Activated CD4-positive, alpha-beta memory T cell treated with anti-CD3 and anti-CD28 coated beads, Interleukin-2, amount 10 ng/mL, durations not matched to agents 7 days and 5 days (primary cell): ENCODE measurements at places on chromosomes 12 and 14. TPM values are rescaled to one million over a fixed set of nuclear protein-coding genes. Genes with fewer than 3 reads are reported as not detected.

GRCh38 chr12:131379738-131380137 is 331.2 kb upstream of the SFSWAP start:
- no peak overlapping the region for H3K27ac ChIP-seq
- no peaks in the 10 kb centered on the region for H3K27me3 ChIP-seq
- no peak for DNase-seq
- no peak overlapping the region for H3K4me3 ChIP-seq

The MEG3 gene
- not detected for total RNA-seq

GRCh38 chr12:11755302-11755930 is 105.9 kb downstream of the ETV6 start:
- DNase-seq, result no peak
- H3K36me3 ChIP-seq, result peaks cover 46% of the 10 kb centered on the region
- H3K4me3 ChIP-seq, result no peak overlapping the region
- peaks cover 9% of the 10 kb centered on the region for H3K4me1 ChIP-seq
- H3K27ac ChIP-seq, result no peak overlapping the region
- no peaks in the 10 kb centered on the region for H3K27me3 ChIP-seq

GRCh38 chr12:51429700-51430099 is 5.1 kb downstream of the SLC4A8 start:
- H3K4me3 ChIP-seq, result no peak overlapping the region
- H3K27me3 ChIP-seq, result peaks cover 11% of the 10 kb centered on the region
- H3K36me3 ChIP-seq, result no peaks in the 10 kb centered on the region
- no peak overlapping the region for H3K27ac ChIP-seq
- no peak for DNase-seq

- H3K27me3 ChIP-seq, result peaks cover 2% of the 10 kb centered on the region
Measured at GRCh38 chr12:59084511-59085375, 164.4 kb upstream of the LRIG3 start.

DNA sequence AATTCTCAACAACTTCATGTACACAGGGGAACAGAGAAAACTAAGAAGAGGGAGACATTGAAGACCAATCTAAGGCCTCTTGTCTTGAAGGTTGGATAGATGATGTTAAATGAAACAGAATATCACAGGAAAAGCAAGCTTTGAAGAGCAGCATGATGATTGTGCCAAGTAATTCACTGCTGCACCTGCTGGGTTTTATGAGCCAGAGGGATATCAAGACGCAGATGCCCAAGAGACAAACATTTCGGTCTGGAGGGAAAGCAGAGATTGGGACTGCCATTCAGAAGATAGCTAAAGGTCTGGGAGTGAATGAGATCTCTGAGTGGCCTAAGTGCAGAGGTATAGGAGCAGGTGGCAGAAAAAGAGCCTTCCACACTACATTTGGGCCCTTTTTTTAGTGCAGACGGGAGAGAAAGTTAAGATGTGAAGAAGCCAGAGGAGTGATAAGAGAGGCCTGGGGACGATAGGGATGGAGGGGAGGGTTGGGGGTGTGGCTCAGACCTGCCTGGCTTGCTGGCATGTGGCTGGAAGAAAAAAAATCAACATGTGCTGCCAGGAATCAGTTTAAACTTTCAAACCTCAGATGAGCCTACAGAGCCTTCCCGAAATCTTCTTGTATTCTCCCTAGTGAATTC is 200.6 kb downstream of the AEBP2 start:
- H3K27me3 ChIP-seq, result no peaks in the 10 kb centered on the region
- DNase-seq, result no peak
- H3K4me3 ChIP-seq, result no peak overlapping the region
- no peaks in the 10 kb centered on the region for H3K36me3 ChIP-seq
- H3K27ac ChIP-seq, result no peak overlapping the region

DNA sequence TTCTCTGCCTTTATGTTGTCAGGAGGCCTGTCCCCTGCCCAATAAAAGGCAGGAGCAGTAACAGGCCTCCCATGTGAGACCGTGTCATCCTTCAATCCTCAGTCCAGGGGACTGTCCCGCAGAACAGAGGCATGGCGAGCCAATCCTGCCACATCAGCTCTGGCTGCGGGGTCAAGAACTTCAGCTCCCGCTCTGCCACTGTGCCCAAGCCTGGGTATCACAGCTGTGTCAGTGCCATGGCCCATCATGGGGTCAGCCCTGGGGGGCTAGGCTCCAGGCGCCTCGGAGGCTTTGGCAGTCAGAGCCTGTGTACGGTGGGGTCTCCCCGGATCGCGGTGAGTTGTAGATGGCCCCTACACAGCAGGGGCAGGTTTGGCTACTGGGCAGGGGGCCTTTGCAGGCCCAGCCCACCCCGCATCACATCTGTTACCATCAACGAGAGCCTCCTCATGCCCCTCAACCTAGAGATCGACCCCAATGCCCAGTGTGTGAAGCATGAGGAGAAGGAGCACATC is 19.9 kb upstream of the KRT83 start:
- DNase-seq, result no peak
- H3K27ac ChIP-seq, result no peak overlapping the region
- peaks cover 20% of the 10 kb centered on the region for H3K27me3 ChIP-seq
- peaks cover 8% of the 10 kb centered on the region for H3K4me1 ChIP-seq
- H3K4me3 ChIP-seq, result no peak overlapping the region

The PPFIA2 gene
- total RNA-seq, result not detected

DNA sequence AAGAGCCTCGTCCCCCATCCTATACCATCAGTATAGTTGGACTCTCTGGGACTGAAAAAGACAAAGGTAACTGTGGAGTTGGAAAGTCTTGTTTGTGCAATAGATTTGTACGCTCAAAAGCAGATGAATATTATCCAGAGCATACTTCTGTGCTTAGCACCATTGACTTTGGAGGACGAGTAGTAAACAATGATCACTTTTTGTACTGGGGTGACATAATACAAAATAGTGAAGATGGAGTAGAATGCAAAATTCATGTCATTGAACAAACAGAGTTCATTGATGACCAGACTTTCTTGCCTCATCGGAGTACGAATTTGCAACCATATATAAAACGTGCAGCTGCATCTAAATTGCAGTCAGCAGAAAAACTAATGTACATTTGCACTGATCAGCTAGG is 13.6 kb downstream of the ARHGAP5 start:
- no peak for DNase-seq
- no peak overlapping the region for H3K4me3 ChIP-seq
- peaks cover 39% of the 10 kb centered on the region for H3K36me3 ChIP-seq
- H3K27ac ChIP-seq, result no peak overlapping the region
- peaks cover 6% of the 10 kb centered on the region for H3K4me1 ChIP-seq

DNA sequence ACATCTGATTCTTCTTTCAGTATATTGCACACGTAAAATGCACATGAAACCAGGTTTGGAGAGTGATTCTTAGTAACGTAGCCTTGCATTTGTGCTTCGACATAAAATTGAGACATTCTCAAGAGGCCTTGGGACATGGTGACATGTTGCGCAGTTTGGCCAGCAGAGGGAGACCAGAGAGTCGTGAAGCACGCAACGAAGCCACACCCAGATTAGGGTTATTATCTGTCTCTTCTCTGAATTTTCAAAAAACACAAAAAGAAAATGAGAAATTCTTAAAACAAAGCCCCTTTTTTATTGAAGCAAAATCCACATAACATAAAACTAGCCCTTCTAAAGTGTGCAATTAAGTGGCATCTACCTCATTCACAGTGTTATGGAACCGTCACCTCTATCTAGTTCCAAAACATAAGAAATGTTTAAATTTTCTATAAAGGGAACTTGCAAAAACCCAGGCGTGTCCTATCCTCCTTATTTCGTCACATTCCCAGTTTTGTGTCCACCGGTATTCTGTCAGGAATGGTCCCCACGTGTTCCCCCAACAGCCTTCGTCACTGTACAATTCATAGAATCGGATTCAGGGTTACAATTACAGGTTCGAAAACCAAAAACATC is 108.8 kb upstream of the ATF7IP start:
- DNase-seq, result peak; percentile 83
- peaks cover 28% of the 10 kb centered on the region for H3K36me3 ChIP-seq
- H3K27ac ChIP-seq, result peak overlapping the region; percentile 100
- no peaks in the 10 kb centered on the region for H3K27me3 ChIP-seq

DNA sequence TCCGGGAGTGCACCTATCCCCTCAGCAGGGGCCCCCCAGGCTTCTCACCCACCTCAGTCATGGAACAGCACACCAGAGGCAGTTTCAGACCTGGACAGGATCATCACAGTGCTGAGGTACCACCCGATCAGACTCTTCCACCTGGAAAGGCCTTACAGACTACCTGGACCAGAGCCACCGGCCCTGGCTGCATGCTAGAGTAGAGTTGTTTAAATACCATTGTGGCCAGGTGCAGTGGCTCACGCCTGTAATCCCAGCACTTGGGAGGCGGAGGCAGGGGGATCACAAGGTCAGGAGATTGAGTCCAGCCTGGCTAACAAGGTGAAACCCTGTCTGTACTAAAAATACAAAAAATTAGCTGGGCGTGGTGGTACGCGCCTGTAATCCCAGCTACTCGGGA is 61.5 kb downstream of the TSPAN11 start:
- H3K4me3 ChIP-seq, result no peak overlapping the region
- H3K27me3 ChIP-seq, result no peaks in the 10 kb centered on the region
- H3K27ac ChIP-seq, result no peak overlapping the region
- H3K36me3 ChIP-seq, result no peaks in the 10 kb centered on the region

GRCh38 chr12:28899951-28900350 is 249.1 kb upstream of the FAR2 start:
- H3K27ac ChIP-seq, result no peak overlapping the region
- H3K36me3 ChIP-seq, result no peaks in the 10 kb centered on the region
- no peak overlapping the region for H3K4me3 ChIP-seq
- H3K4me1 ChIP-seq, result no peaks in the 10 kb centered on the region
- no peak for DNase-seq

GRCh38 chr12:9244894-9245293 is 36.7 kb upstream of the PZP start:
- peaks cover 31% of the 10 kb centered on the region for H3K4me1 ChIP-seq
- peak; percentile 55 for DNase-seq
- H3K27me3 ChIP-seq, result peaks cover 3% of the 10 kb centered on the region
- no peak overlapping the region for H3K4me3 ChIP-seq

GRCh38 chr12:104863296-104863948 is 94.7 kb downstream of the SLC41A2 start:
- H3K4me3 ChIP-seq, result no peak overlapping the region
- no peaks in the 10 kb centered on the region for H3K27me3 ChIP-seq
- no peaks in the 10 kb centered on the region for H3K36me3 ChIP-seq
- no peak for DNase-seq

- peak; percentile 81 for DNase-seq
- H3K36me3 ChIP-seq, result peaks cover 4% of the 10 kb centered on the region
- peaks cover 58% of the 10 kb centered on the region for H3K4me1 ChIP-seq
- no peak overlapping the region for H3K4me3 ChIP-seq
- H3K27ac ChIP-seq, result peak overlapping the region; percentile 95
- H3K27me3 ChIP-seq, result no peaks in the 10 kb centered on the region
Measured at GRCh38 chr14:76908834-76909233, 82.6 kb downstream of the LRRC74A start.

DNA sequence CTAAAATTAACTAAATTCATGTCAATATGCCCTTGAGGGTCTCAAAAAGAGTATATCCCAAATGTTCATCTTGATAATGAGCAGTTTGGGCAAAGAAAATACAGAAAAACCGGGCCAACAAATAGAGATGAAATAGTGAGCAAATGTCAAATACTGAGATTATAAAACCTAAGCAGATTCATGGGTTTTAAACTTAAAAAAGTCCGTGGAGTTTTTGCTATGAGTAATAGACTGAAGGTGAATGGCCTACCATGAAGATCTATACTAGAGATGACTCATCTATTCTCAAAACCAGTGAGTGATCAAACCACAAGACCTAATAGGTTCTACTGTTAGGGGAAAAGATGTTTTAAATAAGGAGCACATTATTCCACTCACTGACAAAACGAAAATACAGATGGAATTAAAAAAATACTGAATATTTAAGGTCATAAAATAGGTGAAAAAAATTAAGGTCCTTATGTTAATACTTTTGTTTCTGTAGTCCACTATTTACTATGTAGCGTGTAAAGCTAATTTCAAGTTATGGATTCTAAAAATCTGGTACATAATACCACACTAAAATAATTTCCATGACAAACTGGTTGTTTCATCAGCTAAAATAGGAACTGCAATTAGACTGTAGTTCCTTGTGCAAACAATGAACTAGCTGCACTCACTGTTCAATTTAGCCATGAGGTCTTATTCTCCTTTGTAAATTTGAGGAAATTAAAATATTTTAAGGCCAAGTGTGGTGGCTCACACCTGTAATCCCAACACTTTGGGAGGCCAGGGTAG is 5.0 kb downstream of the HNRNPC start:
- H3K4me1 ChIP-seq, result peaks cover 72% of the 10 kb centered on the region
- no peaks in the 10 kb centered on the region for H3K27me3 ChIP-seq
